CD8-positive, alpha-beta memory T cell (primary cell): ENCODE measurements at places on chromosomes 4 and X. TPM values are rescaled to one million over a fixed set of nuclear protein-coding genes. Genes with fewer than 3 reads are reported as not detected.

GRCh38 chr4:6724421-6725111 is 8.6 kb downstream of the BLOC1S4 start:
- no peak for DNase-seq

Gene NDNF
- total RNA-seq: 0.13 TPM

Gene TGIF2LX
- total RNA-seq: not detected

Gene F8A2
- total RNA-seq: not detected

GRCh38 chrX:47587091-47587891 is 5.1 kb downstream of the TIMP1 start:
- DNase-seq: no peak

- DNase-seq: peak; percentile 59
Observed at GRCh38 chrX:14032406-14032805, 2.7 kb upstream of the GEMIN8 start.

GRCh38 chr4:140249351-140249750 is 95.4 kb upstream of the MAML3 start:
- no peak for DNase-seq

Gene GAB3
- total RNA-seq: 6.2 TPM
